Astrocyte (in vitro differentiated cells and primary cell): ENCODE measurements at places on chromosomes 6 and 20. TPM values are rescaled to one million over a fixed set of nuclear protein-coding genes. Genes with fewer than 3 reads are reported as not detected.

GRCh38 chr6:170017603-170018320, 266.3 kb downstream of the ERMARD start:
- DNase-seq, result no peak

Gene KIF25
- not detected in 2 replicates for total RNA-seq

DNA sequence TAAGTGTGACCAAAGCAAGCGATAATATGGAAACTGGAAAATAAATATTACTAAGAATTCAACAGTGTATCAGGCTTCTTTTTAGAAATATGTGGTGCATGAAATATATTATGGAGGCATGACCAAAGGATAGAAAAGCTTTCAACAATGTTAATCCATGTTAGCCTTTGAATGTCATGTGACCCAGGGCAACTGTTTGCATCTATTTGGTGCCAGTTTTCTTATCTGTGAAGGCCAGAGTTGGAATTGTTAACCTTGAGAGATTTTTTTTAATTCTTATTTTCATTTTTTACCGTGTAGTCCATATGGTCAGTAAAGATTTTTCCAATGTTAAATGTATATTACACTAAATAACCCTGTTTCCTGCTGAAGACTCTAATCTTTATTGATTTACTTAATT, 411.1 kb downstream of the BCKDHB start:
- DNase-seq, result no peak

Gene SOBP
- 4.7 and 7.6 TPM in 2 replicates for total RNA-seq

Gene CBLN4
- not detected in 2 replicates for total RNA-seq

DNA sequence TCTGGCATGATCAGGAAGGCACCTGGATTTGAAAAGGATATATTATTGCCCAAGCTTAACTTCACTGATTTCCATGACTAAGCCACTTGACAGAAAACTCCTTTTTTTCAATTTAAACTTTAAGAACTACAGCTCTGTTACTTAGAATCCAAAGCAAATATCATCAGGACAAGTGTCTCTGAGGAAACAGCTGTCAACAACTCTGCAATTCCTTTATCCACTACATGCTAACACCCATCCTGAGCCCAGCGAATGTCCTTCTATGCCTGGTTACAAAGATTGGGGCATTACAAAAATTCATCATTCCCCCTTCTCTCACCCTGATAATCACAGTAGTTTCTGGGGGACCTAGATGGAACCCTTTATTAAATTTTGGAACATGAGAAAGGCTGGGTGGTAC, 136.8 kb downstream of the GMPR start:
- no peak for DNase-seq

DNA sequence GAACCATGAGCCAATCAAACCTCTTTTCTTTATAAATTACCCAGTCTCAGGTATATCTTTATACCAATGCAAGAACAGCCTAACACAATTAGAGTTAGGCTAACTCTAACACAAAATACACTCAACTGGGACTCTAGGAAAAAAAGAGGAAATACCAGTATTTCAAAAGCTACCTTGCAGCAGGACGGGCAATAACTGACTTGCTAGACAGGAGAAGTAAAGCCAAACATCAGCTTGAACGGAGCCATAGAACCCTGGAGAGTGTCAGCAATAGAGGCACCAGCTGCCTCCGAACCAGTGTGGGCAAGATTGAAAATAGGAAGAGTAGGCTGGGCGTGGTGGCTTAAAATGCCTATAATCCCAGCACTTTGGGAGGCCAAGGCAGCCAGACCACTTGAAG, 162.0 kb upstream of the SOX4 start:
- DNase-seq, result no peak

GRCh38 chr6:70823651-70824050, 133.2 kb downstream of the B3GAT2 start:
- no peak for DNase-seq

DNA sequence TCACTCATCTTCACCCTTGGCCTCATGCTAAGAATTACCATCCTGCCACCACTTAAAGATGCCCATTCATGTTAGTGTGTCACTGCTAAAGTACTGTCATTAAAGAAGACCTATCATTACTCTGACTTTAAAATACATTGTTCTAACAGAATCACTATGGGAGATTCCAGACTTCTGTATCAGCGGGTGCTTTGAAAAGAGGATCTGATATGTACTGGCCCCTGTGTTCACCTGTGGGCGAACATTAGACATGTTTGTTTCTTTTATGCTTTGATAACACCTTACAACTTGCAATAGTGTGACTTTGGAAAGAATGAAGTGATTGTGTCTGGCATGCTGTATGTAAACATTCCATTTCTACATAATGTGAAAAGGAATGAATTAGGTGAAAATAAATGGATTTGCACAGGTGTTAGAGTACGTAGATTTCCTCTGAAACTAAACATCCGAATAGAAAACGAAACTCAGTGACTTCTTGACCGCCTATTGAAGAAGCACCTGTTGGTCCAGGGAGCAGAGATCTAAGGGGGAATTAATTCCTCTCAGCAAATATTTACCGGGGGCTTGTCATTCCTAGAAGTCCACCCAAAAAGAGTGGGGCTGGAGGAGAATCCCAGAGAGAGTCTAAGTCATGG, 132.3 kb downstream of the CARMIL1 start:
- DNase-seq, result no peak

GRCh38 chr6:47308552-47309290, 984 bp downstream of the TNFRSF21 start:
- DNase-seq, result peak; percentile 37

Gene TRIM31
- not detected in 2 replicates for total RNA-seq

Gene BMP2
- total RNA-seq, result 4.7 and 9.2 TPM in 2 replicates

DNA sequence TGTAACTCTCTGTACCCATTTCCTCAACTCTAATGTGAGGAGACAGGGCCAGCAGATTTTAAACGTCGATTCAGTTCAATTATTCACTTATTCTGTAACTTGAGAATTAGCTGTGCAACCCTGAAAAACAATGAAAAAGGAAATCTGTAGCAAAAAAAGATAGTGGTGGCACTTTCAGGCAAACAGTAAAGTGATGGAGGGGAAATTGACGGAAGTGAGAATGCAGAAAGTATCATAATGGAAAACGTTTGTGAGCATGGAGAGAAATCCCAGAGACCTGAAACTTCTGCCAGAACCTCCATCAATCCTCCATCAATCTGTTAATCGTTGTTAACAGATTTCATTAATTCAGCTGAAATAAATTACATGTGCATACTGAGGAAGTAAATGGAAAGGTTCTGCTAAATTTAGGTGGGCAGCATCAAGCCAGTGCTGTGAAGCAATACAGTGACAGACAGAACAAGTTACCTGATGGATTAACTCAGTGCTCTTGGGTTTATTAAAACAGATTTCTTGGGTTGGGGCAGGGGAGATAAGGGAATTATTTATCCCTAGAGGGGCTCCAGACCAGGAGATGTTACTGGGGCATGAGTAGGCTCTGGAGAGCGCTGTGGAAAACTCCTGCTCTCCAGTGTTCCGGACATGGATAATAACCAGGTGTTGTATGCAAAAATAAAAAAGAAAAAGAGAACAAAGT, 17.5 kb downstream of the KIZ start:
- DNase-seq, result no peak

GRCh38 chr6:10413850-10414738, 780 bp downstream of the TFAP2A start:
- DNase-seq, result no peak

DNA sequence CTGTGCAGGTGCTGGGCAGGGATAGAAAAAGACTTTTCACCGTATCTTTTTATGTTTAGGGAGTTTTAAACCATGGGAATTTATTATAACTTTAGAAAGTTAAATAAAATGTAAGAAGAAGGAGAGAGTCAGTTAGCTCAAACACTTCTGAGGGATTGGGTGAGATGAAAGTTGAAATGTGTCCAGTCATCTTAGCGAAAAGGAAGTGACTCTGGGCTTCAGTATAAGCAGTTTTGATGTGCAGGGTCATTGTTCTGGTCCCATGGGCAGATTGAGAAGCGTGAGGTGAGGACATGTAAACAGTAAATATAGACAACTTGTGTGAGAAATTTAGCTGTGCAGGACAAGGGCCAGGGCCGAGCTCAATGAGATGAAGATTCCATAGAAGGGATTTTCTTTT, 66.9 kb downstream of the TOX2 start:
- DNase-seq, result no peak

- DNase-seq, result no peak
These were observed 140.1 kb upstream of the LRFN2 start for GRCh38 chr6:40727271-40727670.

DNA sequence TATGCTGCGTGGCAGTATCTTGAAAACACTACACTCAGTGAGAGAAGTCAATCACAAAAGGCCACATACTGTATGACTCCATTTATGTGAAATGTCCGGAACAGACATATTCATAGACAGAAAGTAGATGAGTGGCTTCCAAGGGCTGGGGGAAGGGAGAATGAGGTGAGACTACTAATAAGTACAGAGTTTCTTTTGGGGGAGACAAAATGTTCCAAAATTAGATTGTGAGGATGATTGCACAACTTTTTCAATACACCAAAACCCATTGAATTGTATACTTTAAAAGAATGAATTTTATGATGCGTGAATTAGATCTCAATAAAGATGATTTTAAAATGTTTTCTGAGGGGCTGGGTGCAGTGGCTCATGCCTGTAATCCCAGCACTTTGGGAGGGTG, 9.2 kb upstream of the SPO11 start:
- DNase-seq, result no peak

- peak; percentile 85 for DNase-seq
These were observed 470.5 kb downstream of the COL12A1 start for GRCh38 chr6:74735304-74735703.

DNA sequence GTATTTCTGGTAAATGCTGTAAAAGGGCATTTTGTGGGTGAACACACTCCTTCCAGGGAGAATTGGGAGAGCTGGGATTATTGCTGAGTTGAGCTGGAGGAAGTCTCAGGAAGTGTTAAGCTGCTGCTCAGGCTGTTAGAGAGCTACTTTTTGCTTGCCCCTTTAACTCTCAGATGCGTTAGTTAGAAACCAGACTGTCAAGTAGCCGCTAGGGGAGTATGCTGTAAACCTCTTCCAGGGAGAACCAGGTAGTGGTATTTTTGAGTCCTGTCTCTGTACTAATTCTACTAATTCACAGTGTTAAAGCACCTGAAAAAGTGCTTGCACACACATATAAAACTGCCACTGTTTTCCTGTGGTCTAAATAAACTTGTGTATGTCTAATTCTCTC, 6.6 kb upstream of the GFRAL start:
- no peak for DNase-seq
